ENCODE measurements at places on chromosomes 4 and X.

DNA sequence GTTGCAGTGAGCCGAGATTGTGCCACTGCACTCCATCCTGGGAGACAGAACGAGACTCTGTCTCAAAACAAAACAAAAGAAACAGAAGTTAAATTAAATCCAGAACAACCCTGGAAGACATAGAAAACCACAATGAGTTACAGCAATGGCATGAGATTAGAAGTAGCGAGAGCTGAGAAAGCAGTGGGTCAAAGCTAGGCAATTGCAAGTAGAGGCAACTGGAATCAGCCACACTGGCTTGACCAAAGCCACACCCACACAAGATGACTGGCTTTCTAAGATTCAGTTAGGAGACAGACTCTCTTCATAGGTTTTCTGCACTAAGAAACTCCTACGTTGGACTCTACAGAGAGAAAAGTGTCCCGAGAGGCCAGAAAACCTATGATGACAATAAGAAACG lies 443.0 kb downstream of the GPM6A start:
- DNase-seq: peak; percentile 20

DNA sequence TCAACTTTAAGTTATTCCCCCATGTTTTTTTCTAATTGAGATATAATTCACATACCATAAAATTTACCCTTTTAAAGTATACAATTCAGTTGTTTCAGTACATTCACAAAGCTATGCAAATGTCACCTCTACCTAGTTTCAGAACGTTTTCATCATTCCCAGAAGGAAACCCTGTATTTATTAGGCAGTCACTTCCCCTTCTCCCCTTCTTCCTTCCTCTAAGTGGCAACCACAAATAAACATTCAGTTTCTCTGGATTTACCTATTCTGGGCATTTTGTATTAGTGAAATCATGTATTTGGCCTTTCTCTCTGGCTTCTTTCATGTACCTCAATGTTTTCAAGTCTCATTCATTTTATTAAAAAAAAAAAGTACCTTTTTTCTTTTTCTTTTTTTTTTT lies 101.9 kb downstream of the TET2 start:
- no peak for DNase-seq

GRCh38 chr4:144734522-144734921 lies 88.6 kb downstream of the HHIP start:
- peak; percentile 15 for DNase-seq

DNA sequence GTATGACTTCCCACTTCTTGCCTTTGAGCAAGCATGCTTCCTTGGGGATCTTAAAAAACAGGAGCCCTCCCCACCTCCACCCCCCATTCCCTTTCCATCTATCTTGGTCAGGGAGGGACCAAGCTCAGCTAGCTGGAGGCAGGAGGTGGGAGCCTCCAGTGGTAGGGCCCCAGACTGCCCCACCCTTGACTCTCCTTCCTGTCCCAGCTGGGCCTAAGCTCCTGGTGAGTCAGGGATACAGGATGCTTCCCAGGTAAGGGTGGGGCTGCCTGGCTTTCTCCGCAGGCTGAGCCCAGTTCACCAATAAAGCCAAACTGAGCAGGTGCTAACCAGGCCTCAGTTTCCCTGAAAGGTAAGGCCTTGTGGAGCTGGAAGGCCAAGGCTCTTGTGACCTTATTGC lies 15.2 kb downstream of the EFNB1 start:
- DNase-seq: no peak

GRCh38 chrX:17638731-17639130 lies 98.6 kb upstream of the SCML1 start:
- no peak for DNase-seq

GRCh38 chr4:118850488-118851173 lies 14.7 kb upstream of the SEC24D start:
- no peak for DNase-seq

GRCh38 chrX:55919367-55920221 lies 202.0 kb downstream of the RRAGB start:
- no peak for DNase-seq

GRCh38 chrX:70322784-70323183 lies 32.9 kb downstream of the KIF4A start:
- no peak for DNase-seq
